ENCODE measurements at places on chromosomes 7 and 10.

DNA sequence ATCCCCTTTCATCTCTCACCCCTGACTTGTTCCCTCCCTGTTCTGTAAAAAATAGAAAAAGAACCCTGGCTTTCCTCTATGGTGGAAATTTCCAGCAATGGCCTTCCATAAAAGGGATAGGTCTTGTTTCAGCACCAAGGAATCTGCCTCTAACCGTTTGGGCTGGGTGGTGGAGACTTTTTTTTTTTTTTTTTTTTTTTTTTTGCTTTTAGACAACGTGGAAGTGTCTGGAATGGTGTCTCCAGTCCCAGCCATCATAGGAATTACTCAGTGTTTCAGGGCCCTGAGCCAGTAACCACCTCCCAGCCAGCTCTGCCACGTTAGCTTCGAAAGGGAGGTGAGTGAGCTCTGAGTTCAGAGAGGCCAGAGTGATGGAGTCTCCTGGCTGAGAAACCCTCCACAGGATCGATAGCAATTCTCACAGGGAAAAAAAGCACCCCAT is 97.3 kb upstream of the COL1A2 start:
- DNase-seq = no peak

GRCh38 chr10:11036424-11037011 is 18.8 kb downstream of the CELF2 start:
- no peak for DNase-seq

GRCh38 chr10:120953897-120954296 is 102.7 kb downstream of the WDR11 start:
- no peak for DNase-seq

GRCh38 chr10:30431435-30431911 is 2.5 kb upstream of the MAP3K8 start:
- no peak for DNase-seq

GRCh38 chr7:82404094-82404493 is 39.5 kb downstream of the CACNA2D1 start:
- no peak for DNase-seq

DNA sequence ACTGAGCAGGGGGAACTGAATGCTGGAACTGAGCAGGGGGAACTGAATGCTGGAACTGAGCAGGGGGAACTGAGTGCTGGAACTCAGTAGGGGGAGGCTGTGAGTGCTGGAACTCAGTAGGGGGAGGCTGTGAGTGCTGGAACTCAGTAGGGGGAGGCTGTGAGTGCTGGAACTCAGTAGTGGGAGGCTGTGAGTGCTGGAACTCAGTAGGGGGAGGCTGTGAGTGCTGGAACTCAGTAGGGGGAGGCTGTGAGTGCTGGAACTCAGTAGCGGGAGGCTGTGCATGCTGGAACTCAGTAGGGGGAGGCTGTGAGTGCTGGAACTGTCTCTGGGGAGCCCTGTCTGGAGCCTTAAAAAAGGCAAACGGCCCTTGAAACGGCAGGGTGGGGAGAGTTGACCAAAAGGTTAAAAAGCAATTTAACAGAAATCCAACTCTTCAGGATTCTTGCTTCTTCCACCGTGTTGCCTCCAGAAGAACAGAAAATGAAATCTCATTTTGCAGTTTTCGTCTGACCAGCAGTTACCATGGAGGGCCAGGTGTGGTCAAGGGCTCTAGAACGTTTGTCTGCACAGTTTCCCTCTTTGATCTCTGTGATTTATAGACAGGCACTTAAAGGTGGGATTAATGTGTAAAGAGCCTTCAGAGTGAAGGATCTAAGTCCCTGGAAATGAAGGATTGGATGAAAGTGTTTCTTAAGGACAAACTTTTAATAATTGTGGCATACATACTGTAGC is 19.1 kb downstream of the DOCK1 start:
- no peak for DNase-seq

GRCh38 chr10:15144788-15145187 is 23.7 kb downstream of the NMT2 start:
- no peak for DNase-seq

DNA sequence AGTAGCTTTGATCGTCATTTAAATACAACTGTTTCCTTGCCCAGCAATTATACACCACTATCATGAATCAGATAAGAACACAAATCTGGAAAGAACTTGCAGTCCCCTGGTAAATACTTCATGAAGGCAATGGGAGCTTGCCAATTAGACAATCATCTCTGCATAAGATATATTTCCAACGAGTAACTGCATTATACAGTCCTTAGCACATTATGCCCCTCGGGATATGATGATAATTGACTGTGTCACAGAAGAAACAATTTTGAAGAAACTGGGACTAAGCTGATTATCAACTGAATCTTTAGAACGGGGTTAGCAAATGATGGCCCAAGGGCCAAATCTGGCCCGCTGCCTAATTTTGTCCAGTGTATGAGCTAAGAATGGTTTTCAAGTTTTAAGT is 155.7 kb downstream of the TRIL start:
- DNase-seq = no peak

DNA sequence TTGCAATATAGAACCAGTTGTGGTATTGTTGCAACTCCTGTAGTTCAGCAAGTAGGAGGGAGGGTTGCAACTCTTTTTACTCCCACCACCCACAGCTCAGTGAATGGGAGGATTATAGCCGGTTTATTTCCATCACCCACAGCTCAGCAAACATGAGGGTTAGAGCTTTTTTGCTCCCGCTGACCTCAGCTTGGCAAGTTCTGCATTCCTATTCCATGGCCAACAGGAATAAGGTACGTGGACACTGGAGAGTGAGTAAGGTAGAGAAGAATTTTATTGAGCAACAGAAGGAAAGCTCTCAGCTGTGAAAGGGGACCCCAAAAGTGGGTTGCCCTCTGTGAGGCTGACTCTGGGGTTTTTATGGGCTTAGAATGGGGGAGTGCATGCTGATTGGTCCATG is 167.1 kb upstream of the SMIM30 start:
- no peak for DNase-seq

DNA sequence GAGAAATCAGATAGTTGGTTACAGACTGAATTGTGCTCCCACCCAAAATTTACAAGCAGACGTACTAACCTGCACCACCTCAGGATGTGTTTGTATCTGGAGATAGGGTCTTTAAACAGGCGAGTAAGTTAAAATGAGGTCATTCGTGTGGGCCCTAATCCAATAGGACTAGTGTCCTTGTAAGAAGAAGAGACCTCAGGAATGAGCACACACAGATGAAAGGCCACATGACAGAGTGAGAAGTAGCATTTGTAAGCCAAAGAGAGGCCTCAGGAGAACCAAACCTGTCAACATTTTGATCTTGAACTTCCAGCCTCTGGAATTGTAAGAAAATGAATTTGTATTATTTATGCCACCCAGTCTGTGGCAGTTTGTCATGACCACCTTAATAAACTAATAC is 149.5 kb upstream of the VWC2 start:
- DNase-seq = no peak

- DNase-seq = no peak
Observed at GRCh38 chr7:1919539-1920265, 249.6 kb downstream of the ELFN1 start.

DNA sequence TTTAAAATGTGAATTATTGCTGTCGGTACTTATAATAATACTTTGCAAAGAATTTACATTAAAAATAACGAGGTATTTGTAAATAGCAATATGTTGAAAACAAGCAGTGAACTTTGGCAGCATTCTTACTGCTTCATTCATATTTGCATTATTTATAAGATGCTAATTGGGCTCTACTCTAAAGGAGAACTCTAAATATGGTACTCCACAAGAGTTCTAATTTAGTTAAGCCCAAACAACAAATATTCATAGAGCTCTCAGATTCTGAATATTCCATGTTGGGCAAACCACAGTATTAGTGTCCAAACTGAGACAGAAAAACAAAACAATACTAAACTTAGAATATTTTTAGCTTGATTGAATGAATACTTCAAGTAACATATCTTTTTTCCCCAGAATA is 904.4 kb upstream of the LRRTM3 start:
- no peak for DNase-seq

GRCh38 chr10:91582153-91582554 is 50.7 kb downstream of the PPP1R3C start:
- DNase-seq = no peak

DNA sequence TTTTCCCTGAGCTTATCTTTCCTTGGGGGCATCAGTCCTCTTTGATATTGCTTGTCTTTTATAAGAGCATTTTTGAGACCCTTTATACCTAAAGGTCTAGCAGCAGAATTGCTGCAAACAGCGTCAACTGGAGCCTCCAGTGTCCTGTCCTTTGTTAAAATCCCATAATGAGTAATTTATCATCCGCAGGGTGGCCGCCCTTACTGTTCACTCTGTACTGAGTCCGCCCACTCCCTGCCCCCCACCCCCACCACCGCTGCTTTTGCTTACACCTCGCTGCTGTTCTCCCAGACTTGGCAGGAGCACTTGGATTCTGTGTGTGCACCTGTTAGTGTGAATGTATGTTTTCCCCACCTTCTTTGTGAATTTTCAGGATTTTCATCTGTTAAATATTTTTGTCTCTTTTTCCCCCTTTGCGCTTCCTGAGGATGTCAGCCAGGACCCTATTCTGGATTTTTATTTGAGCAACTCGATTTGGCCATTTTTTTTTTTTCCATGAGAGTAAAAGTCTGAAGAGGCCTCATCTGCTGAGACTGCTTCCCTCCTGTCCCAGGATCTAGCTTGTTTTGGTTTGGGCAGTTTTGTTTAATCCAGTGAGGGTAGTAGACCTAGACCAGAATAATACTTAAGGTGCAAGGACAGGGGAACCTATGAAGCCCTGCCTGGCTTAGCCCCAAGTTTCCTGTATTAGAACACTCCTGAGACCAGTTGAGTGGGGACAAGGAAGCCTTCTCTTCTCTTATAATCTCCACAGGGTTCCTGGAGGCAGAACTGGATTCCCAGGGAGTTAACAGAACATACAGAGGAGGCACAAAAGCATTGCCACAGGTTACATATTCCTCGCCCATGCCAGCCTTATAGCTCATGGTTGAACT is 8.2 kb downstream of the AGFG2 start:
- DNase-seq = no peak

DNA sequence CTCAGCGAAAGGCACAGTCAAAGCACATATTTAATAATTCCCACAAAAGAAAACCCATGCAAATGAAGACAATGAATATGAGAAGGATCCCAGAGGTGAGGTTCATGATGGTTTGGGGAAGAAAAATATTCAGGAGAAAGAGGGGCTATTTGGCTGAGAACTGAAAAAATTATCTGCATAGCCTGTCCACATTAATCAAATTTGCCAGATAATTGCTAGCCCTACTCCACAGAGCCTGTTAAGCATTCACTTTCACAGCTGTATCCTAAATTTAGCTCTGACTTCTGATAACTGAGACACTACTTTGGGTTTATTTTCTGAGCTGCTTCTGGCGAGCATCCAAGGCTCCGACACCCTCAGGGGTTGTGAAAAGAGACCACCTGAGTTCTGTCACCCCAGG is 176.2 kb downstream of the HERPUD2 start:
- DNase-seq = no peak

Measured in renal cortex interstitium (tissue), 15 donors.